GOT3 (cell line): ENCODE measurements at places on chromosomes 3 and 15.

DNA sequence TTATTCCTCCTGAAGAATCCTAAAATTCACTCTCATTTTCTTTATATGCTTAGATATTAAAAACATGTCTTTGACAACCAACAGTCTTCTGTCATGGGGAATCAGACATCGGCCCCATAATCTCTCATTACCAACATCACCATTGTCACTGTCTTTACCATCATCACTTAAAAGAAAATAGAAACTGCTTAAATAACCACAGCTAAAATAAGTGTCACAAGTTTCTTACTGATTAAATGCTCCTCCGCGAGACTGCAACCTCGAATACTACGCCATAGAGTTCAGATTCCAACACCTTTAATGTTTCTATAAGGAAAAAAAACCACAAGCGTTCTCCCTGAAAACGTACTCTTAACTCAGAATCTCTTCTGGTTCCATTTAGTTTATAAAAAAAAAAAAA lies 977.5 kb upstream of the CFAP20DC start:
- DNase-seq = no peak

DNA sequence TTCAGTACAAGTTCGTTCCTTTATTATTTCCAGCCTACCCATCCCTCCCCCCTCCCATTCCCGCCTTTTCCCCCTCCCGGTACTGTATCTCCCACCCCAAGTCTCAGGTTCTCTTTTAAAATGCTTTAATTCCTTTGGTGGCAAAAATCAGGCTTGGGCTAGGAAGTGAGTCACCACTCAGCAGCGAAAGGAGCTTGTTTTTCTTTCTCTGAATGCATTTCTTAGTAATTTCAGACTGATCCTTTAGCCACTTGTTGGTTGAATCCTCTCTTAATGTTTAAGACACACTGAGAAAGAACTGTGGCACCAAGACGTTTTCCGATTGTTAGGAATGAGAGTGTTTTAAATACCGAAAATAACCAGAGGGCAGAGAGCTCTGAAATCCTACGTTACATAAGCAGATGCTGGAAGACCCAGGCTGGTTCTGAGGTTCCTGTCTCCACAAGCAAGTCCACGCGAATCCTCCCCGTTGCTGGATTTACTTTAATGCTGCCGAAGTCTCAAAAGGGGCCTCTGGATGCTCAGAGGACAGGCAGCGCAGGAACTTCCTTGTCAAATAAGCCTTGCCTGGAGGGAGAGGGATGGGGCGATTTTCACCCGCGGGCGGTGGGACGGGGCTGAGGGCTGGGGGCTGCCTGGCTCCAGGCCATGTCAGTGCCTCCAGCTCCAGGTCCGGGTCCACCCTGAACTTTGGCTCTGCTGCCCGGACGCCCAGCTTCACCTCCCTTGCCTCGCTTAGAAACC lies 854 bp upstream of the COL8A1 start:
- DNase-seq = no peak

GRCh38 chr3:98013411-98014267 lies 21.5 kb downstream of the GABRR3 start:
- DNase-seq = no peak

DNA sequence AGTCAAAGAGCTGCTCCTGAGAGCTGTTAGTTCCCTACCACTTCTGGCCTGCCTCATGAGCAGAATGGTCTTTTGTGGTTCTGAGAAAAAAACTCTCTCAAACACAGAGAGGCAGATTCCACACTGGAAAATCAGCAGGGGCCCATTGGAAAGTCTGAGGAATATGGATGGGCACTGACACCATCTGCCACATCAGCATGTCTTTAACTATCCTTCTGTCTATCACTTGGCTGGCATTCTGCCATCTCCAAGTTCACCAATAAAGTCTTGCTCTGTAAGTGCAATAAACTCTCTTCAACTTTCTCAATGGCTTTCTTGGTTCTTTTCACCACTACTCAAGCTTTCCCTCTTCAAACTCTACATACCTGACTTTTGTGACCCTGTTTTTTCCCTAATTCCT lies 101.3 kb upstream of the GALNT15 start:
- DNase-seq = no peak

GRCh38 chr3:100210772-100211135 lies 50.0 kb upstream of the TBC1D23 start:
- DNase-seq = no peak

- DNase-seq = no peak
Observed at GRCh38 chr3:146501752-146502151, 32.4 kb upstream of the PLSCR2 start.

- no peak for DNase-seq
Observed at GRCh38 chr15:99918072-99918471, 184.8 kb upstream of the LYSMD4 start.
